ENCODE measurements at places on chromosomes 12 and 14.

DNA sequence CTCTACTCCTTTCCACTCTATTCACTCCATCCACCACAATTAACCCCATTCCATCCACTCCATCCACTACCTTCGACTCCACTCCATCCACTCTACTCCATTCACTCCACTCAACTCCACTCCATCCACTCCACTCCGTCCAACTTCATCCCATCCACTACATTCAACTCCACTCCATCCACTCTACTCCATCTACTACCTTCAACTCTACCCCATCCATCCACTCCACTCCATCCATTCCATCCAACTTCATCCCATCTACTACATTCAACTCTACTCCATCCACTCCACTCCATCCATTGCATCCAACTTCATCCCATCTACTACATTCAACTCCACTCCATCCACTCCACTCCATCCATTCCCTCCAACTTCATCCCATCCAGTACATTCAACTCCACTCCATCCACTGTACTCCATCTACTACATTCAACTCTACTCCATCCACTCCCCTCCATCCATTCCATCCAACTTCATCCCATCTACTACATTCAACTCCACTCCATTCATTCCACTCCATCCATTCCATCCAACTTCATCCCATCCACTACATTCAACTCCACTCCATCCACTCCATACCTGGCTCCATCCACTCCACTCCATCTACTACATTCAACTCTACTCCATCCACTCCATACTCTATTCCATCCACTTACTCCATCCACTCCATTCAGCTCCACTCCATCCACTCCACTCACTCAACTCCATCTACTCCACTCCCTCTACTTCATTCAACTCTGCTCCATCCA, 16.4 kb downstream of the HNF1A start:
- no peak for DNase-seq

DNA sequence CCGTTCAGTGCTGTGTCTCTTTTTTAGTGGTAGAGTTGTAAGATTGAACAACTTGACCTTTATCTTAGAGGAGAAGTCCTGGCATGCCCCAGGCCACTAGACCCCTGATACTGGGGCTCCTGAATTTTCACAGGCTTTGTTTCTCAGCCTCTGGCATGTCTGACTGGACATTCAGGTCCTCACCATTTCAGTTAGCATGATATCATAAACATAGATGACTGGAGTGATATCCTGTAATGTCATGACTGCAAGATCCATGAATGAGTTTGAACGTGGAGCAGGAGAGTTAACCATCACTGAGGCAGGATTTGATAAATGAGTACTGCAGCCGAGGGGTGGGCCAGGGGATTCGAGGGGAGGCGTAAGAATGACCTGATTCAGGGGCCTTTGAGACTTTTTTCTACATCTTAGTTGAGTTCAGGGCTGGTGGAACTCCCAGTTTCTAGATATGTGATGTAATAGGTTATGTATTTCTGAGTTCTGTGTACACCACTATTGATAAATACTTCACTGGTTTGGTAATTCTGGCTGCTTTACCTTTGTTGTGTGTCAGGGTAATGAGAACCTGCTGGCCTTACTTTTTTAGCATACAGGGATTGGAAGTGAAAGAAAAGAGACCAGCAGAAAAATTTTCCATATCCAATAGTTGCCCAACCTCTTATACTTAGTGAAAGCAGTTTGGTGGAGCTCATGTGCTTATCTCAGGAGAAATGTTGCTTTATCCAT, 217.0 kb downstream of the SYNE2 start:
- no peak for DNase-seq

- DNase-seq = no peak
Measured at GRCh38 chr12:49348781-49349180, 2.1 kb downstream of the DNAJC22 start.

DNA sequence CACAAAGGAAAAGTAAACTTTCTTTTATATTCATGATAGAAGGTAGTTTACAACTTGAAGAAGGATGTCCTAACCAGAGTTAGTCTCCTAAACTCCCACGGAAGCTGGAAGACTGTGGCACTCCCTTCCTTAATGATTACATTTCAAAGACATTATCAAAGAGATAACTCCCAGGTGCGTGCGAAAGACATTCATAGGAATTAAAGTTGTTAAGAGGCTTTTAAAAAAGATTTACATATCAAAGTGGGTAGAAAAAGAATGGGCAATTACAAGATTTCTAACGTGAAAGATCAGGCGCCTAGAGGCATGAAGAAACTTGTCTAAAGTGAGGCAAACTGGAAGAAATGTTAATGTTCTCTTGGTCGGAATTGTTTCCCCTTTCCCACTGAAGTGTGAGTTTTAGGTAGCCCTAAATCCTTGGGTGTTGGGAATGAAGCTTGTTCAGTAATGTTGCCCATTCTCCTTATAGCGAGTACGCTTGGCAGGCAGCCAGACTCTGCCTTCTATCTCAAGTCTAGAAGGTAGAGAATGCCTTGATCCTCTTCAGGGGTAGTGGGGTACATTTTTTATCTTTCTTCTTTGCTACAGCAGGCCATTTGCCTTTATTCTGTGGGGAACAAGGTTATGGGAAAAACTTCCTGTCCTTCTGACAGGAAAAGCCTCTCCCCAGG, 642.0 kb downstream of the SLC6A15 start:
- DNase-seq = no peak

GRCh38 chr12:104526320-104526719, 69.6 kb downstream of the CHST11 start:
- DNase-seq = no peak

GRCh38 chr14:68143341-68143841, 323.8 kb downstream of the RAD51B start:
- DNase-seq = no peak

- no peak for DNase-seq
Measured at GRCh38 chr14:99006276-99006675, 265.7 kb downstream of the BCL11B start.

DNA sequence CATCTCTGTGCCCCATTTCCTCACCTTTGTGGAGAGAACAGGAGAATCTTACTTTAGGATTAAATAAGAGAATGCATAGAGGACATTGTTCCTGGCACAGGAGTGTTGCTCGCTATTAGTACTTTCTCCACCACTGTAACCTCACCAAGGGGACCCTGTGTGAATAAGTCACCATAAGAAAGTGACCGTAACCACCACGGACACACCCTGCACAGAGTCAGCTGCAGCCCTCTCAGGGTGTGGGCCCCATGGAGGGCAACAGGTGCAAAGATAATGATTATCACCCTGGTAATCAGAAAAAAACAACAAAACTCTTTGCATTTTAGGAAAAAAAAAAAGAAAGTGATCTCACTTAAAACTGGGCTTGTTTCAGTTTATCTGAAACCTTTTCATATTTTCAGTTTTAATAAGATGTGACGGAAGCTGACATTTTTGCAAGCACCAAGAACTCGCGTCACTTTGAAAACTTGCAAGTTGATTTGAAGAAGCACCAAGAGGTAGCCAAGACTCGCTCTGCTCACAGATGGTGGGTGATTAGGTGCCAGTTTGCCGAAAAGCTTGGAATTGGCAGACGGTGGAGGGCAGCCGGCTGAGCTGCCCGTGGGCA, 87.0 kb upstream of the VRK1 start:
- DNase-seq = no peak

DNA sequence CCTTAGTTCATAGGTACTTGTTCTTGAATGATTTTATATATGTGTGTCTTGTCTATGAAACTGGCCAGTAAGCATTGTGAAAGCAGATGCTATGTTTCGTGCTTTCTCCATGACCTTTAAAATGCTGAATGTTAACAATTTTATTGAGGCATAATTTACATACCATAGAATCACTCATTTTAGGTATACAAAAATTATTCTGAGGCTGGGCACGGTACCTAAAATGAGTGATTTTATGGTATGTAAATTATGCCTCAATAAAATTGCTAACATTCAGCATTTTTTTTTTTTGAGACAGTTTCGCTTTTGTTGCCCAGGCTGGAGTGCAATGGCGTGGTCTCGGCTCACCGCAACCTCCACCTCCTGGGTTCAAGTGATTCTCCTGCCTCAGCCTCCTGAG, 6.8 kb downstream of the ESYT1 start:
- DNase-seq = no peak

- no peak for DNase-seq
Measured at GRCh38 chr14:67520482-67520881, 12.6 kb upstream of the PLEKHH1 start.

GRCh38 chr14:29548948-29549370, 378.7 kb downstream of the PRKD1 start:
- no peak for DNase-seq

- DNase-seq = no peak
Measured at GRCh38 chr12:124398578-124399227, 103.8 kb downstream of the RFLNA start.

DNA sequence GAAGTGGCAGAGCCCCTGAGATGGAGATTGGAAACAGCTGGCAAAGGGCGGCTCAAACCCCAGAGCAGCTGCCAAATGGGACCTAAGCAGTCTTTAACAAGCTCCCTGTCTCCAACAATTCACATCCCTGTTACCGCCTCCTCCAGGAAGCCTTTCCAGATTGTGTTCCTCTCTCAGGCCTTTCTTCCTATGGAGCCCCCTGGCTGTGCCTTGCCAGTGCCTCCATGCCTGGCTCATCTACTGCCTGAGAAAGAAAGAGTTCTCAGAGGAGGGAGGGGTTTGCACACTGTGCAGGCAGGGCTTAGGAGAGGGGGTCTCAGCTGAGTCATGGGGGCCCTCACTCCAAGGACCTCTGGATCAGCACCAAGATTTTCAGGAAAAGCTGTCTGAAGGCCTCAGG, 8.8 kb upstream of the KRT74 start:
- DNase-seq = no peak

- DNase-seq = no peak
Measured at GRCh38 chr12:107379852-107380567, 286.7 kb upstream of the CRY1 start.

DNA sequence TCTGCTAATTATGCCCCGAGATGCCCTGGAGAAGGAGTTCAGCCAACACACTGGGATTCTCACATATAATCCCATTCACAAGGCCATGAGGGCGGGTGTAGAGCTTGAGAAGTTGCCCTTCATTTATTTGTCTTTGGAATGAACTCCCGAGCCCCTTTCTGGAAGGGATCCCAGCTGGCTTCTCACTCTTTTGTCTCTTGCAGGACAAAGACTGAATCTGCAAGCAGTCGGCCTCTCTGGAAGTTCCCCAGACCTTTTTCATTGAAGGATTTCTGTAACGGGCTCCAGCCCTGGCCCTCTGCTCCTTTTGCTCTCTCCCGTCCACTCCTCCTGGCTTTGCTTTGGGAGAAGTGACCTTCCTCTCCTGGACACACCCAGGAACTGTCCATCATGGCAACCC, 163.3 kb upstream of the SFSWAP start:
- no peak for DNase-seq

- no peak for DNase-seq
Measured at GRCh38 chr12:8661751-8662150, 875 bp downstream of the MFAP5 start.

DNA sequence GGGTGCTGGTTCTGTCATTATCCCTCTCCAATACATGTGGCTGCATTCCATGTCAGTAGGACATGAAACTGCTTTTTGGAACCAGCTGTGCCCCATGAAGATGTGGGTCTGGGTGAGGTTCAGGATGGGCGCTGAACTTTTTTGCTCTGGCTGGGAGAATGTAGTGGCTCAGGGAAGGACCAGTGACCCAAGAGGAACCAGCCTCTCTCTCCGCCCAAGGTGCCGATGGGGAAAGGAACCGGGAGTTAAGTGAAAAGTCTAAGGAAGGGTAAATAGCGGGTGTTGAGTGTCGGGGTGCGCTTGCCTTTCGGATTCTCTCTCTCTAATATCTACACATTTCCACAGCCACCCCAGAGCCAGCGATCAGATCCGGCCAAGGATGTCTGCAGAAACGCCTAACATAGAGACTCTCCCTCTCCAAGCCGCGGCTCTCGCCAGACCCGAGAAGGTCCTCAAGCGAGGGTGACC, 7.8 kb downstream of the ARHGEF25 start:
- DNase-seq = no peak

DNA sequence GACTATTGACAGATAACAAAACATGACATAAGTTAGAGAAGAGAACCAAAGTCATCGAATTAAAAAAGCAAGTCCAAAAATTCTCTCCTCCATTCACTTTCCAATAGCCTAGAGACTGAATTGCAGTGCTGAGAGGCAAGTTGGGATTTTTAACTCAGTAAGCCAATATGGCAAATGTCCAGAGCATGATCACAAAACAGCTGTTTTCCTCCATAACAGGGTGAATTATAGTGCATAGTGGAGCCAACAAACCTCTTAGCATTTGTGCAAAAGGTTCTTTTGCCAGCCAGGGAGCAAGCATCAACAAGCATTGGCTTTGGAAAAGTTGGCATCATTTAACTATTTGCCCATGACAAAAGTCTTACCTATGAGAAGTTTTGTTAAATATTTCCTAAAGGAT, 458.8 kb upstream of the NOVA1 start:
- DNase-seq = no peak

- no peak for DNase-seq
Measured at GRCh38 chr14:61569812-61570548, 125.3 kb upstream of the HIF1A start.

DNA sequence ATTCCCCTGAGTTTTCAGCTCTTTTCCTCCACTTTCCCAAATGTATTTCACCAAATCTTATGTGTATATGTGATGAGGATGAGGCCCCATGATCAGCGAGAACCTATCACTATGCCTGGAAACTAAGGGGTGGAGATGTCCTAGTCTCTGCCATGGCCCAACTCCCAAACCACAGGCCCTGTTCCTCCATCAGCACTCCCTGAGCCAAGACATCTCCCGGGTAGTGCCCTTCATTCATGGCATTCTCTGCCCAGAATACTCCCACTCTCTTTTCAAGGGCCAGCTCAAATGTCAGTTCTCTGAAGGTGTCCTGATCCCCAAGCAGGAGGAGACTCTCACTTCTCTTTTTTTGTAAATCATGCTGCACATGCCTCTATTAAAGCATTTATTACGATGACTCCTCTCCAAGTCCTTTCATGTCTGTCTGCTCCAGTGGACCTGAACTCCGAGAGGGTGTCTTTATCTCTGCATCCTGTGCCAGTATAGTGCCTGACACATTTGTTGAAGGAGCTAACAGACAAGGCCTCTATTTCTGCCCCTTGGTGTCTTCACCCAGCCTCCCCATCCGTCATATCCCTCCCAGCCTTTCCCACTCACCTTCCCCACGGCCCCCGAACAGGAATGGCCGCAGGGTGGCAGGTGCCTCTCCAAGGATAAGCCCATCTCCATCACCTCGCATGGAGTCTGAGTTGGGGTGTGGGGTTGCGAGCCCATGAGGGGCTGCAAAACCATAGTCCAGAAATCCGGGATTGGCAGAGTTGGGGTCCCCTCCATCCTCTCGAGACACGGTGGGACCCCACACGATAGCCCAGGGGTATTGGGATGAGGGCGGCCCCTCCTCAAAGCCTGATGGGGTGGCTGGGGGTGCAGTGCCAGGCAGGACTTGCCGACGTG, 3.7 kb downstream of the PIANP start:
- no peak for DNase-seq

GRCh38 chr12:71594214-71594948, 69.3 kb downstream of the ZFC3H1 start:
- no peak for DNase-seq

GRCh38 chr12:64801381-64801780, 23.1 kb upstream of the TBC1D30 start:
- DNase-seq = no peak

GRCh38 chr12:96093543-96094196, 58.3 kb upstream of the LTA4H start:
- DNase-seq = no peak

All from cortex of kidney (tissue), 1 donor.